ENCODE measurements at places on chromosomes 1 and 21.

- no peak for DNase-seq
Measured at GRCh38 chr21:31041295-31042079, 3.2 kb upstream of the KRTAP19-8 start.

GRCh38 chr1:29969576-29969975, 733.3 kb downstream of the PTPRU start:
- no peak for DNase-seq

DNA sequence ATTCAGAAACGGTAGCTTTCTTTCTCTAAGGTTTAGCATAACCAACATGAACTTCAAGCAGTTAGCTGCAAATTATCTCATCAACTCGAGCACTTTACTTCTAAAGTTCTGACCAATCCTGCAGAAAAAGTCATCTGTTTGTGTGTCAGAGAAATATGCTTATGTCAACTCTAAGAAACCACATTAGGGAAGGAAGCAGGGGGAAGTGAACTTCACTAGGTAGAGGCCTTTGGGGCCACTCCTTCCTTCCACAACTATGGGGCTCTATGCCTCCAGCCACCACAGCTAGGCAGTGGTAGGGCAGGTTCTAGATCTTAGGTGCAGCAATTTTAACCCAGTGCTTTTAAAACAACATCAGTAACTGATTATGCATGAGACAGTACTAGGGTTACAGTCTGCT, 375.9 kb downstream of the DSCAM start:
- no peak for DNase-seq

DNA sequence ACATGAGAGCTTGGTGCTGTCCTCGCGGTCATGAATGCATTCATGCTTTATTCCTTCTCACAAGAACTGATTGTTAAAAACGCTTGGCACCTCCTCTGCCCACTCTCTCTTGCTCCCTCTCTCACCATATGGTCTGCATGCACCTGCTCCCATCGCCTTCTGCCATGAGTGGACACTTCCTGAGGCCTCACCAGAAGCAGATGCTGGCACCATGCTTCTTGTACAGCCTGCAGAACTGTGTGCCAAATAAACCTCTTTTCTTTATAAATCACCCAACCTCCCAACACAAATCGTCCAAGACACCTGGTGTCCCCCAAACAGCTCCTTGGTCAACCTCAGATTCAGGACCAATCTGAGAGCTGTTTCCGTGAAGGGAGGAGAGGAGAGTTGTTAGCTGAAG, 43.3 kb upstream of the PCBP3 start:
- DNase-seq = no peak

DNA sequence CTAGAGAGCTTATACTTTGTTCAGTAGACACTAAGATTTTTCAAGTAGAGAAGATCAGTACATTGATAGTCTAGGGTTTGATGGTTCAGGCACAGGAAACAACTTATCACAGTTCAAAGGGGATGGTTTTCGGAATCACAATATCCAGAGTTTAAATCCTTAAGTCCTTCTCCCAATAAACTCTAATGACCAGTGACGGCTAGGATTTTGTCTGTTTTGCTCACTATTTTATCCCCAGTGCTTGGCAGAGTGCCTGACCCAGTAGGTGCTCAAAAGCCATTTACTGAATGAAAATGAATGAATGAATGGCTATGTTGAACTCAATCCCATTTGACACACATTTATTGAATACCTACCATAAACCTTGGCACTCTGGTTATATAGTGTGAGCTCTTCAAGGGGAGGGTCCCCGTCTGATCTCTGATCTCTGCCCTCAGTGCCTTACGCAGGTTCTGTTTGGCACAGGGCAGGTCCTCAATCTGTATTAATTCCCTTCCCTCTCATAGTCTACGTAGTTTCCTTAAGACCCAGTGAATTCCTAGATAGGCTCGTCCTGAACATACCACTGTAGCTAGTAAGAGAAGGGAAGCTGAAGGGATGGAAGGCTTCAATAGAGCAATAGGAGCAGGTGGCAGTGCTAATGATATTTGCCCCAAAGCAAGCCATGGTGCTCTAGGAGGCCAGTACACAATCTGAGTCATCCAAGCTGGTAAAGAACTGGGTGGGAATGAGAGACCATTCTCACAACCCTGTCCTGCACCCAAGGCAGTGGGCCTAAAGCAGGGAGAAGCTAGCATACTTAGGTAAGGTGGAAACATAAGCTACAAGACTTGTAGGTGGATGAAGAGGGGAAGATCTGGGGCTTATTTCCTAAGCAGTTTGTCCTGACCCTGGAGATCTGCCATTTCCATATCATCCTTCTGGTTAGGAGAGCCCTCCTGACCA, 53.4 kb downstream of the DMAP1 start:
- no peak for DNase-seq

DNA sequence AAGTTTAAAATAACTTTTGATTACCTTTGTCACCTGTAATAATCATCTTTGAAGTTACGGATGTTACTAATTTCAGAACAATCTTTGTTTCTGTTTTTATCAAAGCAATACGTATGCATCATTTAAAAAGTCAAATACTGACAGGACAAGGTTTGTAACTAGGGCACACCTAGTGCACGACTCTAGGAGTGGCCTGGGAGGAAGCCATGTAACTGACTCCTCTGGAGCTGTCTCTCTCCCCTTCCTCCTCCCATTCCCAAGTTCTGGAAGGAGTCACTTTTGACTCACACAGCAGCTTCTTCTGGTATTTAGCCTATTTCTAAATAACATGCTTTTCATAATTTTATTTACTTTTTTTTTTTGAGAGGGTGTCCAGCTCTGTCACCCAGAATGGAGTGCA, 11.8 kb upstream of the RAP1GAP start:
- no peak for DNase-seq

DNA sequence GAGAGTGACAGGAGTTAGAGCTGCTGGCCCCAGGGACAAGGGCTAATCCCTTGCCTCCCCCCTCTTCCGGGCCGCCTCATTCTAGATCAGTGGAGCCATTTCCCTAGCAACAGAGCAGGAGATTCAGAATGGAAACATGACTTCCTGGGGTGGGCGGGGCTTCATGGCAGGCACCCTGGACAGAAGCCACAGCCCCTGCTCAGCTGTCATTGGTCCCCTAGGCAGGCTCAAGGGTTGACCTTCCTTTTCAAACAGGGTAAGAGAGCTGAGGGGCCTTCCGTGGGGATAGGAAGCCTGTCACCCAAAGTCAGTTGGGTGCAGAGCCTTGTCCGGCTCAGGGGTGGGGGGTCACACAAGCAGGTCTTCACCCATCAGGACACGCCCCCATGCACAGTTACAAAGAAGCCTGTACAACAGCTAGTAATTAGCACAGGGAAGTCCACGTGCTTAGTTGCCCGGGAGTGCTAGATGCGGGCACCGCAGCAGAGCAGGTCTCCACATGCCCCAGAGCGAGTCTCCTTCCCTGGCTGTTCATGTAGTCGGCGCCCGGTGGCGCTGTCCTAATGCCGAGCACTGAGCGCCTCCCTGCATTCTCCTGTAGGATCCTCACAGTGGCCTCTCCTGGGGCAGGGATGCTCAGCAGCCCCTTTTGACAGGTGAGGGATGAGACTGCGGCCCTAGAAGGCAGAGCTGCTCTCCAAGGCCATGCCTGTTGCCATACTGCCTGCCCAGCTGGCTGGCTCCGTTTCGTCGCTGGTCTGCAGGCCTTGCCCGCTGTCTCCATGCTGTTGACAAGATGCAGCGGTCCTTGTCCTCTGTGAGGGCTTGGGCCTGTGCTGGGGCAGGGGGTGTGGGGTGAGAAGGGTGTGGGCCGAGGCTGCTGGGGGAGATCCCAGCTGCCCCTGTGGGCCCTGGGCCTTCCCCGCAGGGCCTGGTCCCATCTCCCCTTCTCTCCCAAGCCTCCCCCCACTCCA, 5.1 kb downstream of the TMEM201 start:
- DNase-seq = peak; percentile 89

DNA sequence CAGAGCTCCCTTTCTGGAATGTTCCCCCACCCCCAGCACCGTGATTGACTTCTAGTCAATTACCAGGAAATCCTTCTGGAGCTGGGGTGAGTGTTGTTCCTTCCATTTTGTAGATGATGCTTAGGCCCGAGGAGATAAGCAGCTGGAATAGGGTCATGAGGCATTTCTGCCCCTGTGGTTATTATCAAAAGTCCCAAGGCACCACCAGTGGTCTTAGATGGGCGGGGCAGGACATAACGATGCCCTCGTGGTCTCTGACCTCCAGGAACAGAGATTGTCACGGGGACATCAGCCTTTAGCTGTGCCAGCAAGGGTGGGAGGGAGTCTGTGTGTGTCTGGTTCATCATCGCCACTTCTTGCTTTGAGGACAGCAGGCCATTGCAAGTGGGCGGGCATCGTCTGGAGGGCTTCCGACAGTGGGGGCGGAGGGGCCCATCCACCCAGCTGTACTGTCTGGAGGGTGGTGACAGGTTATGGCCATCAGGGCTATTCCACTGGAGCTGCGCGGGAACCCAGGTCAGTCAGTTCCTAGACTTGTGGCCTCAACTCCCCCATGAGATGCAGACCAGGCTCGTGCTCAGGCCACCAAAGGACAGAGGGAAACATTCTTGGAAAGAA, 22.6 kb downstream of the TNFRSF8 start:
- DNase-seq = no peak

- DNase-seq = no peak
Measured at GRCh38 chr1:206662396-206663092, 22.2 kb upstream of the MAPKAPK2 start.

GRCh38 chr1:68819190-68819829, 322.4 kb upstream of the DEPDC1 start:
- DNase-seq = no peak

GRCh38 chr1:156836041-156836654, 19.5 kb upstream of the SH2D2A start:
- DNase-seq = no peak

DNA sequence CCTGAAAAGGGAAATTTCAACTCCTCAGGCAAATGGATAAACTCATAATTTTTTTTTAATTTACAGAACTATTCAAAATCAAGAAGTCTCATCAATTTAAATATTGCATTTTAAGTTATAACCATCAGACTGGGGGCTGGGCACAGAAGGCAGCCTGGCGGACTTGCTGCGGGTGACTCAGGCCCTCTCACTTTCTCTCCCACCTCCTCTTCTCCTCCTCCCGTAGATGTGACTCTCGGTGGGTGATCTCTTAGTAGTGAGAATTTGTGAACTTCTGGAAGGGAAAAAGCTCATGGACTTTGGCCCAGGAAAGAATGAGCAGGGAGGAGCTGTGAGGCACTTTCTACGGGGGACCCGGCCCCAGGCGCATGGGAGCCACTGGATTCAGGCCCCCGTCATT, 32.9 kb downstream of the CLIC6 start:
- no peak for DNase-seq

GRCh38 chr1:99546432-99547416, 99.2 kb upstream of the PALMD start:
- DNase-seq = no peak

DNA sequence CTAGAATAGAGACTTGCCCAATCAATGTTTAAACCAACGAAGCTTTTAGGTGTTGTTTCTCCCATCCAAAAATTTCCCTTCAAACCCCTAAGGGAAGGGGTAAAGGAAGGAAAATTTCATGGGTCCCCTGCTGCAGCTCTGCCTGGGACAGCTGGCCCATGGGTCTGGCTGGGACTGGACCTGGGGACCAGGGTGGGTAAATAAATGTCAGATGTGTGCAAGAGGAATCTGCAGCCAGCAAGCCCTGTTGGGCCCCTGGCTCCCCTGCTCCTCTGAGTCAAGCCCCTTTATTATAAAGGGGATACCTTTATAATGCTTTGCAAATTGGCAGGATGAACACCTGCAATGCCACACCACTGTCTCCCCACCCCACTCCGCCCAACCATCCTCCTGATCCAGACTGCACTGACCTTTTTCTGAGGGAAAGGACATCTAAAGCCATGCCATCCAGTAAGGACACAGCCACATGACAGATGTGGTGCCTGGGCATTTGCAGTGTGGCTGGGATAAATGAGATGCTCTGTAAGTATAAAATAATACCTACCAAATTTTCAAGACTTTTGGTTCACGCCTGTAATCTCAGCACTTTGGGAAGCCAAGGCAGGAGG, 1.9 kb upstream of the TMEM125 start:
- DNase-seq = no peak

DNA sequence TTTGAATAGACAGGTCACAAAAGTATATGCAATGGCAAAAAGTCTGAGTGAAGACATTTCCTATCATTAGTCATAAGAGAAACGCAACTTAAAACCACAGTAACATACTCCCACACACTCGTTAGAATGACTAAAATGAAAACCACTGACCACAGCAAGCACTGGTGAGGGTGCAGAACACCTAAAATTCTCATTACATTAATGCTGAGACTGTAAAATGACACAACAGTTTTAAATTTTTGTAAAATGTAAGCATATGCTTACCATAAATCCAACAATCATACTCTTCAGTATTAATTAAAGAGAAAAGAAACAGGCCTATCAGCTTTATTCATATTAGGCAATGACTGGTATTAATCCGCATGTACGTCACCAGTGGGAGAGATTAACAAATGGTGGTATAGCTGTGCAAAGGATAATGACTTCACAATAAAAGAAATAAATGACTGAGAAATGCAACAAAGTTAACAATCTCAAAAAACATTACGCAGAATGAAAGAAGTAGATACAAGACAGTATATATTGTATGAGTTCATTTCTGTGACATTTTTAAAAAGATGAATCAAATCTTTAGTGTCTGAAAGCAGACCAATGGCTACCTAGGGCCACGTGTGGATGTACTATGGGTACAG, 253.5 kb downstream of the AKT3 start:
- no peak for DNase-seq

- no peak for DNase-seq
Measured at GRCh38 chr1:117014209-117014608, 12.6 kb downstream of the CD101 start.

DNA sequence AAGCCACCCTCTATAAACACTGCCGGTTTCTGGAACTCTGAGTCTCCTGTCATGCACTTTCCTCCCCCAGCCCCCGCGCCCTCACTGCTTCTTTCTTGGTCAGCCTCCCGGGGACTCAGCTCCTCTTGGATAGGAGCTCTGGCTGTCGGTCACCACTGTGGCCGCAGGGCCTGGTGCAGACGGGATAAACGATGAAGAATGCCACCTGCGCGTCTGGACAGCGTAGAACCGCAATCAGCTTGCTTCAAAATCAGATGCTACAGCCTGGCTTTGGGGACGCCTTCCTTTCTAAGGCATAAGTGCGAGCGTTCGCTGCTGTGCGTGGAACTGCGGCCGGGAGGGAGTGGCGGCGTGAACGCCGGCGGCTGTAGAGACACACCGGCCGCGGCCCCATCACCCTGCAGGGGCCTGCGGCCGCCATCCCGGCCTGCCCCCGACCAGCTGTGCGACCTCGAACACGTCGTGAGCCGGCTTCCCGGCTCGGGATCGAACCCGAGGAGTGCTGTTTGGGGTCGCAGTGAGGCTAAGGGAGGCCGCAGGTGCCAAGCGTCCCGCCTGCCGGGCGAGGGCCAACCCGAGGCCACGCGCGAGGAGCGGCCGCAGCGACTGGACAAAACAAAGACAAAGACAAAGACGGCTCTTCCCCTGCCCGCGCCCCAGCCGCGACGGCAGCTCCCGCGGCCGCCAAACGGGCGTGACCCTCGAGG, 688 bp downstream of the PTTG1IP start:
- peak; percentile 78 for DNase-seq

DNA sequence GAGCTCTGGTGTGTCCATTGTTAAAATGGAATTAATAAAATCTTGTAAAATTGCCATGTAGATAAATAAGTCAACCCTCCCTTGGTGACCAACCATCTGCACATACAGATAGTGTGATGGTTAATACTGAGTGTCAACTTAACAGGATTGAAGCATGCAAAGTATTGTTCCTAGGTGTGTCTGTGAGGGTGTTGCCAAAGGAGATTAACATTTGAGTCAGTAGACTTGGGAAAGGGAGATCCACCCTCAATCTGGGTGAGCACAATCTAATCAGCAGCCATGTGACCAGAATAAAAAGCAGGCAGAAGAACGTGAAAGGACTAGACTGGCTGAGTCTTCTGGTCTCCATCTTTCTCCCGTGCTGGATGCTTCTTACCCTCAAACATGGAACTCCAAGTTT, 174.8 kb downstream of the LTN1 start:
- DNase-seq = no peak
